KBM-7 (cell line): ENCODE measurements at places on chromosomes 12 and 14.

GRCh38 chr12:71174825-71175224 lies 17.0 kb upstream of the TSPAN8 start:
- no peak for DNase-seq

GRCh38 chr12:103318566-103318965 lies 177.2 kb downstream of the C12orf42 start:
- no peak for DNase-seq

DNA sequence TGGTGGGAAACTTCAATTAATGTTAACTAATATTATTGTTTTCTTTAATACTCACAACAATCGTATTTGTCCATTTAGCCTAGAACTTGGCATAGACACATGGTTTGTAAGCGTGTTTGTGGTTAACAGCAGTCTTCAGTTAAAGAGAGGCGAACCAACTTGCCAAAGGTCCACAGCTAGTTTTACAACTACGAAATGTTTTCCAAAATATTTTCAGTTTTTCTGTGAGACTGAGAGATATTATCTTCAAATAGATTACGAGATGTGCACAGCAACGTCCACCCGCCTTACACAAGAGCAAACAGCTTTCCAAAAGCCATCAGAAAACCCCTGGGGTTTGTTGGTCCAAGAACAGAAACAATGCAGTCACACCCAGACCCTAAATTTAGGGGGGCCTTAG lies 58.6 kb upstream of the RASSF3 start:
- no peak for DNase-seq

GRCh38 chr14:96091149-96091693 lies 52.1 kb downstream of the C14orf132 start:
- DNase-seq: no peak

DNA sequence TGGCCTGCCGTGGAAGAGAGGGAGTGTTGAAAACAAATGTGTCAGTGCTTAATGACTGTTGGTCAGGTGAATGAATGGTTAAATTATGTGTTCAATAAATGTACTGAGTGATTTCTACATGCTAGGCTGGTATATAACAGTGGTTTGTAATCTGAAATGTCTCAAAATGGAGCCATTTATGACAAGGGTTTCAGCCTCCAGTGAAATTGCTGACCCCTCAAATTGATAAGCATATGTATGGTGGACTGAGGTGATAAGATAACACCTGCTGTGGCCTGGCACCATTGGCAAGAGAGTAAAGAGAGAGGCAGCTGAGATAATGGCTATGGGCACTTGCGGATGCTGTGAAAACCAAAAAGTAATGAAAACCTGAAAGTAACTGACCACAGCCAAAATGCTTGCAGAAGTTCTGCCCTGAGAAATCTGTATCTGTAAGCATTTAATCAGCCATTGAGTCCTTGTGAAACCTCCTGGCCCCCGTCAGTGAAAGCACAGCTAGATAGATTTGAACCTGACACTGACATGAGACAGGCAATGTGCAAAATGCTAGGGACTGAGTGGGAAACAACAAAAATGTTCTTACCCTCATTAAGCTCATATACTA lies 1.4 kb upstream of the BCAT1 start:
- DNase-seq: no peak

DNA sequence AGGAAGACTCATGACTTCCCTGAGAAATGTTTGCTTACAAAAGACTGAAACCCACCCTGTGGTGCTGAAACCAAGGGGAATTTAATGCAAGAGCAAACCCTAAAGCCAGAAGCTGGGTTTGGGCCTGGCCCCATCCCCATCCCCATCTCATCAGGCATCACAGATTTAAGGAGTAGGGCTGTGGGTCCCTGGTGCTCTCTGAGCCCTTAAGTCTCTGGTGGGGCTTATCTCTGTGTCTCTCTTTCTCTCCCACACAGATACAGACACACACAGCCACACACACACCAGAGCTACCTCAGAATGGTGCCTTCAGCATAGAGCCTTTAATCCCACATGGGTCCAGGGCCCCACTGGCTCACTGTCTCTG lies 237.1 kb downstream of the SLC41A2 start:
- DNase-seq: no peak
